Psoas muscle (tissue), 8 donors: ENCODE measurements at places on chromosomes 12 and 14. TPM values are rescaled to one million over a fixed set of nuclear protein-coding genes. Genes with fewer than 3 reads are reported as not detected.

The ABCD2 gene
- 0.27 TPM for total RNA-seq

The FAIM2 gene
- 0.22 TPM for total RNA-seq

The KSR2 gene
- not detected for total RNA-seq

The MMP14 gene
- total RNA-seq = 9.6 TPM

The BCAT1 gene
- 2.7 TPM for total RNA-seq

The FIGNL2 gene
- total RNA-seq = 0.18 TPM

The FSCB gene
- not detected for total RNA-seq

The RASSF9 gene
- 4.1 TPM for total RNA-seq

The RERG gene
- total RNA-seq = 2.3 TPM

The SDR9C7 gene
- total RNA-seq = 0.13 TPM

The NANOG gene
- total RNA-seq = 0.19 TPM

The NCAPD2 gene
- 11.3 TPM for total RNA-seq

The LYSET gene
- total RNA-seq = 30.1 TPM

The ACRBP gene
- total RNA-seq = 0.99 TPM

The KRT73 gene
- not detected for total RNA-seq

The IL31 gene
- not detected for total RNA-seq

The PRPH gene
- total RNA-seq = not detected

The C14orf180 gene
- 0.32 TPM for total RNA-seq

The RPS6KL1 gene
- 34.1 TPM for total RNA-seq

The RNU6-8 gene
- total RNA-seq = not detected

The MGP gene
- 159 TPM for total RNA-seq

The RPL10L gene
- not detected for total RNA-seq

The JAG2 gene
- total RNA-seq = 26.6 TPM

The CLEC1B gene
- not detected for total RNA-seq

The NFE2 gene
- 0.34 TPM for total RNA-seq

The CPNE6 gene
- total RNA-seq = not detected

The KLRB1 gene
- total RNA-seq = not detected

The PARPBP gene
- total RNA-seq = 0.60 TPM

The KRT3 gene
- total RNA-seq = not detected

The CD9 gene
- total RNA-seq = 37.4 TPM

The BDKRB2 gene
- 0.11 TPM for total RNA-seq

The PRKD1 gene
- 1.5 TPM for total RNA-seq

The OTOGL gene
- not detected for total RNA-seq

The OR6J1 gene
- total RNA-seq = not detected

The REM2 gene
- 0.34 TPM for total RNA-seq

The GLT1D1 gene
- 0.32 TPM for total RNA-seq

The P2RX2 gene
- not detected for total RNA-seq

The GPD1 gene
- total RNA-seq = 221 TPM

The CCDC175 gene
- total RNA-seq = not detected

The LALBA gene
- not detected for total RNA-seq

The CD163 gene
- total RNA-seq = 30.2 TPM

The FAM181A gene
- not detected for total RNA-seq

The KLHL33 gene
- total RNA-seq = 2.3 TPM

The AJUBA gene
- total RNA-seq = 0.95 TPM

The PYGL gene
- 24.7 TPM for total RNA-seq

The OAS3 gene
- 1.5 TPM for total RNA-seq

The CLEC2A gene
- not detected for total RNA-seq

The TSPAN11 gene
- 0.24 TPM for total RNA-seq

The ENDOU gene
- 0.15 TPM for total RNA-seq

The TAS2R10 gene
- total RNA-seq = not detected

The B3GNT4 gene
- total RNA-seq = not detected
